ENCODE measurements at places on chromosomes 3 and 15.

GRCh38 chr3:23873941-23874340 lies 42.8 kb downstream of the NKIRAS1 start:
- no peak for DNase-seq

DNA sequence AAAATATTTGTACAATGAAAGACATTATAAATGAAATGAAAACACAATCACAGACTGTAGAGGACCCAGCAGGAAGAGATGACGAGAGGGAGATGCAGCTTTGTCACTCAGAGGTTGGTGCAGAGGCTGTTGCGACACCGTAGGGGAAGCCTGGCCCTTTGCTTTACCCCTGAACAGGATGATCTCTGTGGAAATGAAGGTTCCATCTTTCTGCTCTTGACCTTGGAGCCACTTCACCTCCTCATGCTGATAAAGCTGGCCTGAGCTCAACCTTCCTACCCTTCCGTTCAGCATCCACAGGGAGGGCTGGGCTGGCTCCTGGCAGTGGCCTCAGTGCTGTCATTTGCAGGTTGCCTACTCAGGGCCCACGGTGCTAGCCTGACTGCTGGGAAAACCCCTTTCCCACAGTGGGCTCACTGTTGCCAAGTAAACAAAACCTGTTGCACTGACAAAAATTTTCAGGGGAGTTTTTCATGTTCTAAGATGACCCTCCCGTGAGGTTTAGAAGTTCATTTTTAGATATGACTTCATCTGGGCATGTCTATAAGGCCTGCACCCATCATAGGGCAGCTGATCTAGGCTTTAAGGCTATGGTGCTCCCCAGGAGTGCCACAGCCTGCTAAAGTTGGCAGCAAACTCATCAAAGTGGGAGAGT lies 3.0 kb upstream of the CD80 start:
- DNase-seq, result no peak

- DNase-seq, result no peak
Observed at GRCh38 chr15:47188758-47189507, 528.4 kb upstream of the SEMA6D start.

- peak; percentile 77 for DNase-seq
Observed at GRCh38 chr3:23944861-23945662, at the start of gene NR1D2. Gene NR1D2 (plus strand): TSS chr3:23945286. CDS start chr3:23945579, 293 bp downstream.

GRCh38 chr3:116340680-116341216 lies 104.5 kb downstream of the LSAMP start:
- no peak for DNase-seq

GRCh38 chr15:49621887-49622286 lies 1.0 kb downstream of the DTWD1 start:
- no peak for DNase-seq

DNA sequence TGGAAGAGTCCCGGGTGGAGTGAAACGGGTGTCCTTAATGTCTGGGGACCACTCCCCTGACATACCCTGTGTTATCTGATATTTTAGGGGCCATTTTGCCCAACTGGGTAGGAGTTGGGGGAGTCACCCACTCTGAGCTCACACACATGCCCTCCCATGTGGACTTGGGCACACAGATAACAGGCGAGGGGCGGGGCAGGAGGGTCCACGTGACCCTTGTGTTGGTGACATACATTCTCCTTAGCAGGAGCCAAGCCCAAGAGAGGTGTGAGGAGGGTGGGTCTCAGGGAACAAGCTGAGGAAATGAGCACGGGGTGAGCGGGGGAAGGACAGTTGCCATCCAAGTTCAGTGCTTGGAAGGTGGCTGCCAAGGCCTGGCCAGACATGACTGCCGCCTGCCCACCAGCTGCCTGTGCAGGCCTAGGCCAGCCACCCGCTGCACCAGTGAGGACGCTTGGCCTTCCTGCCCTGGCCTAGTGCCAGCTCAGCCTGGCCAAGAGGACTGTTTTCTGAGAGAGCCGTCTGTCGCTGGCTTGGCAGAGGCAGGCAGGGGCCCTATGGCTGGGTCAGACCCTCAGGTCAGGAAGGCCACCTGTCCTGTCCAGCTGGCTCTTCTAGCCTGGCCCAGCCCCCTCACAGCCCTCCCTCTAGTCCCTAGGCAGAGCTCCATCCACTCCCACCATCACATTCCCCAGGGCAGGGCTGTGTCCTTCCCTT lies 31.3 kb upstream of the TMEM115 start:
- DNase-seq, result no peak

DNA sequence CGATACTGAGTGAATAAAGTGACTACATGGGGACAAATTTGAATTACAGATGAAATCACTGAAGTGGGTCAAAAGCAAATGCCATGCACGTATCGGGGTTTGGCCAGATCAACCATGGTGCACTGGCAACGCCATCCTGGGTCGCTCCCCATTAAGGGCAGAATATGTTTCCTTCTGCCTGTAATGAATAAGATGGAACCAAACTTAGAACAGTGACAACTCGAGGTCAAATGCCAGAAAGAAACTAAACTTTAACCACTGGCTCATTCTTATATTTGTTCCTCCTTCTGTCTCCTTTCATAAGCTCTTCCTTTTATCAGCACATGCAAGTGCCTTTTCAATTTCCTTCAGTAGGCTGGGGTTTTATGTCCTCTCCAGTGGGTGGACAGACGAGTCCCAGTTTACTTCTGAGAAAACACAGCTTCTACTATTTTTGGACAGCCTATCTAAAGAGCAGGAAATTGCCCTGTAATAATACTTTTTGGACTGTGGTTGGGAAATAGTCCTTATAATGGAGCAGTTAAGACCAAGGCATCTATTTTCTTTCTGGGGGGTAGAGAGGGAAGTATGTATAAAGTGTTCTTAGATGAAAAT lies 61.4 kb downstream of the WHAMM start:
- DNase-seq, result no peak

DNA sequence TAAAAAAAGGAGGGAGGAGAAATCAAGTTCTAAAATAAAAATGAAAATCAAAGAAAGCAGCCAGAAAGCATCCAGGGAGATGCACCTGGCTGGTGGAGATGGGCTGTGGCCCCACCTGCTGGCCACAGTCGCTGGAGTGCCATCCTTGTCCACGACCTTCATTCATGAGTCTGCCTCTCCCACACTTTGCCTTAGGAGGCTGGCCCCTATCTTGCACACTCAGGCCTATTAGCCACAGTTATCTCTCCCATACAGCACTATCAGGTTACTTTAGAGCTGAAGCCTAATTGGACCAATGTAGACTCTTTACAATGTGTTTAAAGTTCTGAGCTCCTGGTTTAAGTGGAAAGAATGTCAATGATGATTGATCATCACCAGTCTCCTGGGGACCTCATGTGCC lies 392.0 kb upstream of the RORA start:
- no peak for DNase-seq

- DNase-seq, result no peak
Observed at GRCh38 chr3:184472723-184473428, 88.7 kb upstream of the EPHB3 start.

DNA sequence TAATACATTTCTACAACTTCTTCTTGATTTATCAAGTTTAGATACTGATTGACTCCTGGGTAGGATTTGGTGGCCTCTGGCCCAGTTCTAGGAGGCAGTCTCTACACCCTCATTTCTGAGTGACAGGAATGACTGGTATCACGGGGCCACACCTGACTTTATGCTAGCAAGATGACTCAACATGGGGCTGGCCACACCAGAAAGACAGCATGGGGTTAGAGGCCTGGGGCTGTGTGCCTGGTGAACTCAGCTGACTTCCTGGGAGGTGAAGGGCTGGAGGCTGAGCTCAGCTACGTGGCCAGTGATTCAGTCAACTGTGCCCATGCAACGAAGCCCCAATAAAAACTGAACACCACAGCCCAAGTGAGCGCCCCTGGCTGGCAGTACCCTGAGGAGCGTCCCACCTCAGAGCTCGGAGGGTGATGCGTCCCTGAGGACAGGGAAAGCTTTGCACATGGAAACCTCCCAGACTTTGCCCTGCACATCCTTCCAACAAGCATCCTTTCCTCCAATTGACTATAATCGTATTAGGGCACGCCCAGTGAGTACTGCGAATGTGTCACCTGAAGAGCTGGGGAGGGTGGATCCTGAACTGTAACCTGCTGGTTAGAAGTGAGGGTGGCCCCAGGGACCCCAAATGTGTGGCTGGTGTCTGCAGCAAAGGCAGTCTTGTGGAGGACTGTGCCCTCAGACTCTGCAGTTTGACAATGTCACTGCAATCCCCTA lies 57.2 kb downstream of the NIPA2 start:
- DNase-seq, result no peak

GRCh38 chr3:143895805-143896204 lies 47.5 kb upstream of the SLC9A9 start:
- no peak for DNase-seq

GRCh38 chr3:59990915-59991314 lies 941.1 kb upstream of the CFAP20DC start:
- no peak for DNase-seq

GRCh38 chr3:87426918-87427317 lies 150.5 kb upstream of the POU1F1 start:
- no peak for DNase-seq

- DNase-seq, result no peak
Observed at GRCh38 chr15:80396096-80396495, 8.1 kb upstream of the ARNT2 start.

DNA sequence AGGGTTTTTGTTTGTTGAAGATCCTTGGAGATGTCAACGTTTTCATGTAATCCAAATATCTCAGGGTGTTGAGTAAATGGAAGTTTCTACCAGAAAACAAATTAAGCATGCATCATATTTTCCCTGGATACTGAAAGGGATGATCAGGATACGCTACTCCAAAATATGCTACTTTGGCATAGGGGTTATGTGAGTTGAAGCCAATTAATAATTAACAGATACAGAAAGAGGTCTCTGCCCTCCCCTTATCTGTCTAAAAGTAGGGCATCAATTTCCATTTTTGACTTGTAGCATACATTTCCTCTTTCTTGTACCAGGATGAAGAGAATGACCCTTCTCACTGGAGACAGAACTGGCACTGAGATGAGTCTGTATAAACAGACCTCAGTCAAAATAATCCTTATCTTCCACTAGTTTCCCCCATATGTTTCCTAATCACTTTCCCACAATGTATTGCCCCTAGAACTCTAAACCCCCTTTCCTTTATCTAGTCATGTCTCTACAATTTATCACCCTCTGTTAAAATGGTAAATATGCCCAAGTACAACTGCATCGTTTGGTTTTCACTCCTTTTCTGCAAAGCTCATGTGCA lies 17.4 kb upstream of the ASB14 start:
- no peak for DNase-seq

DNA sequence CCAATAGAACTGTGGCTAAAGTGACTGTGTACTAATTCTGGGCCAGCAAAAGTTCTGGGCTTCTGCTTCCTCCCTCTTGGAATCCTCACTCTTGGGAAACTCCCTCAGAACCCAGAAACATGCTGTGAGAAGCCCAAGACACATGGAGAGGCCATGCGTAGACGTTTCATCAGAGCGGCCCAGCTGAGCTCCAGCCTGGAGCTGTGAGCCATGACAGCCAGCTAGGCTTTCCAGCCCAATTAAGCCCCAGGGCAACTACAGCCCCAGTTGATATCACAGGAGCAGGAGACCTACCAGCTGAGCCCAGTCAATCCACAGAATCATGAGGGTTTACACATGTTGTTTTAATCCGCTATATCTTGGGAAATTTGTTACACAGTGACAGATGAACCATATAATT lies 43.6 kb upstream of the CNOT10 start:
- DNase-seq, result no peak
